ENCODE measurements at places on chromosomes 7 and 10.
A peak's percentile ranks its signal among the peaks of the same experiment; 100 is the strongest.

GRCh38 chr7:138185132-138185908 is 109.1 kb downstream of the AKR1D1 start:
- DNase-seq = no peak

GRCh38 chr7:4151926-4152549 is 530.1 kb upstream of the FOXK1 start:
- DNase-seq = peak; percentile 50

GRCh38 chr10:5613481-5614154 is 52.8 kb downstream of the ASB13 start:
- DNase-seq = no peak

DNA sequence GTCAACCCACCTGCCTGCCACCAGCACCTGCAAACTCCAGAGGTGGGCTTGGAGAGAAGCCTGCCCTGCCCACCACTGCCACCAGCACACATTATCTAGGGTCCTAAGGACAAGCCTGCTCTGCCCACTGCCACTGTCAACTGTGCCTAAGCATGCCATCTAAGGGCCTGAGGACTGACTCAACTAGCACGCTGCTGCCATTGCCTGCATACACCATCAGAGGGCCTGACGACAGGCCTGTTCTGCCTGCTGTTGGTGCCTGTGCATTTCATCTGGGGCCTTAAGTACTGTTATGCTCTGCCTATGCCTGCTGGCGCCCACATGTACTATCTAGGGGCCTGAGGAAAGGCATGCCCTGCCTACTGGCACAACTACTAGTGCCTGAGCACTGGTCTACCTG is 27.0 kb upstream of the LRRD1 start:
- no peak for DNase-seq

DNA sequence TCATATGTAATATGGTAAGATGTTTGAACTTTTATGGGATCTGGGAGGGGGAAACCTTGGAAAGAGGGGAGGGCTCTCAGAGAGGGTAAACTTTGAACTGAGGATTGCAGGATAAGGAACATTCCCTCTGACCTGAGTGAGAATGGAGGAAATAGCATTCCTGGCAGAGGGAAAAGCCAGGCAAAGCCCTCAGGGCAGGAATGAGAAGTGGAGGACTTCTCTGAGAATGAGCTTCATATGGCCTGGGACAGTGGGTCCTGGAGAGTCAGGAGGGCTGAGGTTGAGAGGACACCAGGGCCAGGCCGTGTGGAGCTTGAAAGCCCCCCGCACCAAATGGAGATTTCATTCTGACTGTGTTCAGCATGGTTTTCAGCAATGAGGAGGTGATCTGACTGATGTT is 34.2 kb downstream of the NPVF start:
- no peak for DNase-seq

GRCh38 chr7:135510592-135511183 is 786 bp upstream of the CNOT4 start:
- DNase-seq = no peak

Measured in NCI-H774 (cell line).